Activated CD4-positive, alpha-beta T cell treated with anti-CD3 and anti-CD28 coated beads, Interleukin-2, amount 50 U/mL, for 1 hour (primary cell): ENCODE measurements at places on chromosomes 12 and 14.

DNA sequence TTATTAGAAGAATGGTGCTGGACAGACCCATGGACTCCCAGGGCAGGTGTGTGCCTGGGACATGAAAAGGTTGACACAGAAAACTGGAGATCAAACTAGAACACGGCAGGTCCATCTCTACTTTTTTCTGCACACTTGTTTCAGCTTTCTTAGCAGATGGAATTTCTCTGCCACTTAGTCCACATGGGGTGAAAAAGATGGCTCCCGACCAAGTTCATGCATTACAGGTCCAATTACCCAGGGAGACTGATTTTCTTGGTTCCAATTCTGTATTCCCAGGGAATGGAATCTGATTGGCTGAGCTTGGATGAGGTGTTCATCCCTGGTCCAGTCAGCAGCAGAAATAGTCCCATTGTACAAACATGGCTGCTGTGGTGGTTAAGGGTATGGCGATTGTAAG is 238.9 kb upstream of the SRRM4 start:
- no peak for DNase-seq

DNA sequence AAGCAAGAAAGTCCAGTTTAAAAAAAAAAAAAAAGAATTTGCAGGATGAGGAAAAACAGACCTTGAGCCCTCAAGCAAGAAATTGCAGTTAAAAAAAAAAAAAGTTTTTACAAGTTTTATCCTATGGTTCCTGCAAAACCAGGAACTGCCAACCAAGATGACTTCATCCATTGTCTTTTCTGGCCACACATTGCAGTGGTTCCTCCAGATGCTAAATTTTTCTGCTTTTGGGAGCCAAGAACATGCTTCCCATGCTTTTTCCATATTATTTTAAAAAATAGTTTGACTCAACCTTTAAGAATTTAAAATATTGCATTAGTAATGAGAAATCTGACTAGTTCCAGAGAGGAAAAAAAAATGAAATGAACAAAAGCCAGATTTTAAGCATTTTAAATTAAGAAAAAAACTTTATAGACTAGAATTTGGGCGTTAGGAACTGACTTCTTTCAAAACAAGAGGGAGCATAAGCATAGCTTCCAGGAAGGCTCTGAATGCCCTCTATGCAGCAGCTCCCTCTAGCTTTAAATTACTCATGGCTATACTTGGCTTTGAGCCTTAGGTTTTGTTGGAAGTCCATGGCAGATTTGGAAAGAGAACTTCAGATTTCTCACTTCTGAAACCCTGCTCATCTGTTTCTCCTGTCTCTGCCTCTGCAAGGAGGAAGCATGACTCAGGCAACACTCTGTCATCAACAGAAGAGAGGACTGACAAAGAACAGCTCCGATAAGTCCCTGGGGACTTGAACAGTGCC is 124.5 kb downstream of the GPR65 start:
- DNase-seq: no peak

GRCh38 chr14:36981832-36982529 is 190.4 kb downstream of the SLC25A21 start:
- DNase-seq: no peak

- no peak for DNase-seq
Measured at GRCh38 chr14:105365681-105366080, 32.7 kb upstream of the TEX22 start.
